ENCODE measurements at places on chromosomes 2 and 18. TPM values are rescaled to one million over a fixed set of nuclear protein-coding genes. Genes with fewer than 3 reads are reported as not detected.
A peak's percentile ranks its signal among the peaks of the same experiment; 100 is the strongest.

TRIM43 gene
- not detected for total RNA-seq

PAX3 gene
- total RNA-seq, result not detected

RAD51AP2 gene
- not detected for total RNA-seq

SETBP1 gene
- total RNA-seq, result 0.74 TPM

KIAA2012 gene
- total RNA-seq, result not detected

TEX44 gene
- not detected for total RNA-seq

MOGAT1 gene
- not detected for total RNA-seq

SDC1 gene
- 0.67 TPM for total RNA-seq

TBR1 gene
- not detected for total RNA-seq

TCF7L1 gene
- total RNA-seq, result 0.07 TPM

SERPINB3 gene
- not detected for total RNA-seq

NAGK gene
- total RNA-seq, result 33.2 TPM

CHRND gene
- total RNA-seq, result not detected

- DNase-seq, result no peak
Measured at GRCh38 chr2:159900343-159900742, 102.3 kb upstream of the CD302 start.

- no peak for DNase-seq
Measured at GRCh38 chr18:62634979-62635630, 80.2 kb upstream of the PHLPP1 start.

GRCh38 chr2:16693854-16694253 lies 28.2 kb upstream of the CYRIA start:
- DNase-seq, result no peak

DNA sequence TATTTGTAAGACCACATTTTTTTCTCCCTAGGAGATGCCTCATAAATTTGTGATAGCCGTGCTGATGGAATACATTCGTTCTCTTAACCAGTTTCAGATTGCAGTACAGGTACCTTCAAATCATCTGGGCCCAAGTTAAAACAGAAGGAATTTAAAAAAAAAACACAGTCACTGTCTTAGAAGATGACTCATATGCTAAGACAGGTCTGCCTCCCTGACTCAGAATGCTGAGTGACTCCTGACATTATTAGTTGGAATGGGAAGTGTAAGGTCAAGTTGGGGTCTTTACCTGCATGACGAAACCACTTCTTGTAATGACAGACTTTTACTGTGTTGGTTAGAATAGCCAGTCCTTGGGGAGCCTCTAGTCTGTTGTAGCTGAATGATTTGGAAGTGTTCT lies 26.3 kb downstream of the RMC1 start:
- DNase-seq, result peak; percentile 36

DNA sequence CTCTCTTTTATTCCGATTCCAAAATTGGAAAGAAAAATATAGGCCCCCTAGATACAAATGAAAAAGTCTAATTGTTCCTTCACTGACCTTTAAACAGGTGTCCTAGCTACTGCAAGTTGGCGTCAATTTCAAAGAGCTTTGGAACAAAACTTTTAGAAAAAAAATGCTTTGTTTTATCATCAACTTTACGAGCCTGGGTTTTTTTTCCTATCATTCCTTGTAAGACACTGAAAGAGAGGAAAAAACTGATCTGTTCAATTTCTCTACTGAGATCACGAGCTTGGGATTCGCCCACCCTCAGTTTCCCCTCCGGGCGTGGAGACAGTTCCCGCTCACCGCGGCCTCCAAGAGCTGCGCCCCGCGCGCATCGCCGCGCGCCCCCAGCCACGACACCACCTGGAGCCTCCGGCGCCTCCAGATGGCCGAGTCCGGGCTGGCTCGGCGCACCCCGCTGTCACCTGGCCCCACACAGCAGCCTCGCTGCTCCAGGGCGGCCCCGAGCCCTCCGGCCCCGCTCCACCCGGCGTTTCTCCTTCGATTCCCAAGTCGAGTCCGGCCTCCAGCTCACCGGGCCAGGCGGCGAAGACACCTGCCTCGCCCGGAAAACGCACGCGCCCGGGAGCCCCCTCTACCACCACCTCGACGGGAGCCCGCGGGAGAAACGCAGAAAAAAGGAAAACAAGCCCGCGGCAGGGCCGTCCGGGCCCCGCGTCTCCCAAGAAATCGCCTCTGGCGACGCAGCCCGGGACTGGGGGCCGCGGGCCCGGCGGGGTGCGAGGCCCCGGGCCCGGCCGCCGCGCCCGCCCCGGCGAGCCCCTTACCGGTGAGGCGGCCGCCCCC lies 656 bp downstream of the TBC1D8 start:
- DNase-seq, result peak; percentile 12

DNA sequence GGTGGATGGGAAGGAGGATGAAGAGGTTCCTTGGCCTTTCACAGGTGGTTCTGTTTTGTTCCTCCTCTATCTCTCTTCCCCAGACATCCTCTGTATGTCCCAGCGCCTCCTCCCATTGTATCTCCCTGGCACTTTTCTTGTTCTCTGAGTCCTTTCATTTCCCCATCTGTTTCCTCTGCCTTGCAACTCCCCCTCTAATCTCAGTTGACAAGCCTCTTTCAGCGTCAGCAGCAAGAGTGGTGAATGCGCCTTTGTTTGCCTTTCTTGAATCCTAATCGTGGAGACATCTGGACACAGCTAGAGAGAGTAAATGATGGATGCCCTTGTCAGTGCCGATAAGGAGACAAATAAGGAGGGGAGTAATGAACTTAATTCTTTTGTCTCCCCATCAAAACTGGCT lies 167.0 kb downstream of the NDUFA10 start:
- DNase-seq, result no peak

DNA sequence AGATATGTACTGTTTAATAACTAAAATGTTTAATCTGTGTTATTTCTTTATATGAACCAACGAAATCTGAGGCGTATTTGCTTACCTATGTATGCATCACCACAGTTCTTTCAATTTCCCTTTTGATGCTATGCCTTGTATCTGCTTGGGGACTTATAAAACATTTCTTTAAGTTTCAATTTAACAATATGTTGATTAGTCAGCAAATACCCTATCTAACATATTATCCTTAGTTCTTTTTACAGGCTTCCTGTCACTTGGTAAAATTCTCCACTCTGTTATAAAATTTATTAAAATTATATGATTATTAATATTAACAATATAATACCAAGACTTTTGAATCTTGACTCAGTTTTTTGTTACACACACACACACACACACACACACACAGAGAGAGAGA lies 174.3 kb downstream of the CPS1 start:
- no peak for DNase-seq

- peak; percentile 67 for DNase-seq
Measured at GRCh38 chr18:2337552-2338141, 233.7 kb downstream of the METTL4 start.

GRCh38 chr2:182646763-182647498 lies 69.1 kb upstream of the DNAJC10 start:
- DNase-seq, result no peak

All from activated naive CD4-positive, alpha-beta T cell treated with anti-CD3 and anti-CD28 coated beads for 36 hours (primary cell).